Inflammatory macrophage treated with lipopolysaccharide for 1 hour (primary cell): ENCODE measurements at places on chromosomes 1 and 21.
A peak's percentile ranks its signal among the peaks of the same experiment; 100 is the strongest.

DNA sequence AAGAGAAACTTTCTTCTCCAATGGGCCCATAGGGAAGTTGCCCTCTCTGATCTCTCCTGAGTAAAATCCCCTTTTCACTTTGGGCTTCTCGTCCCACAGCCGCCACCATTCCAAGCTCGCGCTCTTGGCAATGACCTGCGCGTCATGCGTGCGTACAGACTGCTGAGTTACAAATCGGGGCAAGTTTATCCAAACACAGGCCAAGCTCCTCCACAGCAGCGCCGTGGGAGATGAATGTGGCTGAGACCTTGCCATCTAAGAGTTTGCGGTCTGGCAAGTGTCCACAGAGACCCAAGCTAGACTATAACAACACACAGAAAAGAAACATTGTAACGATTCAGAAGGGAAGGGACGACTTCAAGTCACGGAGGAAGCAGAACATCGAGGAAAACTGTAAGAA is 116.3 kb upstream of the SOD1 start:
- DNase-seq: no peak

DNA sequence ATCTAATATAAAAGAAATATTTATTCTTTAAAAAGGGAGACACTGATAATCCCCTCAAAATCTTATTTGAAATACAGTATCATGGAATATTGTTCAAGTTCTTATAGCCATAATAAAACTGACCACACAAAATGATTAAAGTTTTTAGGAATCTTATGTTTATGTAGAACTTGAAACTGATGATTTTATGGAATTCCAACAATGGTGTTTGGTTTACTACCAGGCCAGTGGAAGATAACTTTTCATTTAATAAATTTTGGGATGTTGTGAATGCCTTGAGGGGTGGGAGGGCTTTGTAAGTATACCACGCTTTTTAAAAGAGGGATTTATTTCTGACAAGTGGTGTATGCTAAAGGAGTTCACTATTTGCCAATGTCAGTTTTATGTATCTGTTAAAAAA is 87.7 kb downstream of the RAB3GAP2 start:
- no peak for DNase-seq

GRCh38 chr1:157894613-157895165 is 53.1 kb upstream of the CD5L start:
- no peak for DNase-seq

DNA sequence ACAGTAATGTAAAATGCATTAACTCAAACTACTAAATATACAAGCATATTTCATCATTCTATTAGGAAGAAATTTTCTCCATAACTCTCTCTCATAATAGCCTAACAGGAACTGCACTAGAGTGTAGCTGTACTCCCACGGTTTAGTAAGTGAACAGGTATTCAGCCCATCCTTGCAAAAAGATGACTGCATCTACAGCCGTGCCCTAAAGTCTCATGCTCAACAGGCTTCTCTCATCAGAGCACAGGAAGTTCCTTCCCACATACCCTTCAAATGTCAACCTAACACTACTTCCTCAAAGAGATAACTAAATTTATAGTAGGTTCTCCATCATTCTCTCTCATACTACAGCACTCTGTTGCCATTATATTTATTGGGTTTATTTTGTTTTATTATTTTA is 251.6 kb downstream of the AKT3 start:
- DNase-seq: peak; percentile 66

DNA sequence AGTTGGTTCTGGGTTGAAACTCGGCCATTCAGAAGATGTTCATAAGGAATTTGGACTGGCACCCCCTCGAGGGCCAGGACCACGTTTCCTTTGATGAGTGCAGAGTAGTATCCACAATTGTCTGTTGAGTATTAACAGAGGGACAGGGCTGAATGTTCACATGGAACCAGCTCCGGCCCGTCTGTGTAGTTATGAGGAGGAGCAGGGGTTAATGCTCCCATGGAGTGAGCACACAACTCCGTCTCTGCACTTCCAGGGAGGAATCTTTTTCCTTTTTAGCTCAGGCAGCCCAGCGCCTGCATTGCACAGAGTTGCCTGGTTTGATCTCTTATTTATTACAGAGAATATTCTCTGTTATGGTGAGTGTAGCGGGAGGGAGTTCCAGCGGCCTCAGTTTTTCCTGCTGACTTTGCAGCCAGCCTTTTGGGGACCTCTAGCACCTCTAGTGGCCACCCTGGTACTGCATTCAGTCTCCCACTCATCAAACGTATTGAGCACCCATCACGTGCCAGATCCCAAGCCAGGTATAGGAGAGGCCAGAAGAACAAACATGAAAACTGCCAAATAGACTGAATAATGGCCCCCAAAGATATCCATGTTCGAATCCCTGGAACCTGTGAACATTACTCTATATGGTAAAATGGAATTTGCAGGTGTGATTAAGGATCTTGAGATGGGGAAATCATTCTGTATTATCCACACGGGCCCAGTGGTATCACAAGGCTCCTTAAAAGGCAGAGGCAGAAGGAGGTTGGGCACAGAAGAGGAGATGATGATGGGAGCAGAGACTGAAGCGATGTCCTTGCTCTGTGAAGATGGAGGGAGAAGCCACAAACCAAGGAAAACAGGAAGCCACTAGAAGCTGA is 167.7 kb upstream of the CSF3R start:
- DNase-seq: peak; percentile 22

DNA sequence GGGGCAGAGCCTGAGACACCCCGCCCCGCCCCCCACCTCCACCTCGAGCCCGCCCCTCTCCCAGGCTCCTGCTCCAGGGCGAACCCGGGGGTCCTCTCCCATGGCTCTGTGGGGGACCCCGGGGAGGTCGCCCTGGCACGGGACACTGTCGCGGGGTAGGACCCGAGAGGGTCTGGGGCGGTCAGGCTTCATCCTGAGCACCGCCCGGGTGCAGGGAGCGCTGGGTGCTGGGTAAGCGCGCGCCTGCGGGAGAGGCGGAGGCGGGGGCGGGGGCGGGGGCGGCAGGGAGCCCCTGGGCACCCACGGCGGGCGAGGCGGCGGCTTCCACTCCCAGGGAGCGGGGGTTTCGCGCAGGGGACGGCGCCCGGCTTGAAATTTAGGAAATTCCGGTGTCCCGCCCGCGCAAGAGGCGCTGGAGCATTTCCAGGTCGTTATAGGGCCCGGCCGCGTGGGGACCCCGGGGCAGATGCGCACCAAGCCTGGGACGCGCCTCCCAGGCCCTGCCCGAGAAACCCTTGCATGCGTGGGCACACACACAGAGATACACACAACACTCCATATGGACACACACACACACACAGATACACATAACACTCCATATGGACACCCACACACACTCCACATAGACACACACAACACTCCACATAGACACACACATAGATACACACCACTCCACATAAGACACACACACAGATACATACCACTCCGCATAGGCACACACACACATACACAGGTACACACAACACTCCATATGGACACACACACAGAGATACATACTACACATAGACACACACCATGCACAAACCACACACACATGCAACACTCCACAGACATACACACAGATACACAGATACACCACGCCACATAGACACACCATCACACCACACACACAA is 48.7 kb upstream of the SLC19A1 start:
- DNase-seq: peak; percentile 85

DNA sequence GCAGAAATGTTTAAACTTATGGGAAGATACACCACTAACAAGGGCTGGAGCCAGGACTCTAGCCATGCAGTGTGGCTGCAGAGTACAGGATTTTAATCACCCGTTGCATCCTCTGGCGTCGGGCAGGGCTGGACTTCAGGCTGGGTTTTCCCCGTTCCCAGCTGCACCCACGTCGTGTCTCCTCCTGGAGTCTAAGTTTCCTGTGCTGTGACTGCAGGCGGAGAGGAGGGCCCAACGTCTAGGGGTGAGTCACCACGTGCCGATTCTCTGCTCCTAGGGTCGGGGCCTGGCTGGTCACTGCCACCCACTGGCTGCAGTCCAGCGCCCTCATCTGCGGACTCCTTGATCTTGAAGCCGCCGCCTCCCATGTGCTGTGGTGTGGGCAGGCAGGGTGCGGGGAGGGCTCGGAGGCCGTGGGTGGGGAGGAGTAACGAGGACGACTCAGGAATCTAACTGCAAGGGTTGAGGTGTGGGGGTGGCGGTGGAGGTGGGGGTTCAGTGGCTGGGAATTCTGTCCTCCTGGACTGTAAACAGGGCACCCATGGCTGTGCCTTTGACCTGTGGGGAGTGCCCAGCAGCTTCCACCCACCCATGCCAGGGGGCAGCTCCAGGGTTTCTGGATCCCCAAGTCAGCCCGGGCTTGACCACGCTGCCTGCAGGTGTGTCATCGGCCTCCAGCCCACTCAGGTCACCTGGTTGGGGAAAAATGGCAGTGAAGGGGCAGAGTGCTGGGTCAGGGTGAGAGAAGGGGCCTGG is 77.8 kb downstream of the ALPL start:
- peak; percentile 94 for DNase-seq

GRCh38 chr1:36516372-36517010 is 33.8 kb upstream of the CSF3R start:
- DNase-seq: peak; percentile 67

DNA sequence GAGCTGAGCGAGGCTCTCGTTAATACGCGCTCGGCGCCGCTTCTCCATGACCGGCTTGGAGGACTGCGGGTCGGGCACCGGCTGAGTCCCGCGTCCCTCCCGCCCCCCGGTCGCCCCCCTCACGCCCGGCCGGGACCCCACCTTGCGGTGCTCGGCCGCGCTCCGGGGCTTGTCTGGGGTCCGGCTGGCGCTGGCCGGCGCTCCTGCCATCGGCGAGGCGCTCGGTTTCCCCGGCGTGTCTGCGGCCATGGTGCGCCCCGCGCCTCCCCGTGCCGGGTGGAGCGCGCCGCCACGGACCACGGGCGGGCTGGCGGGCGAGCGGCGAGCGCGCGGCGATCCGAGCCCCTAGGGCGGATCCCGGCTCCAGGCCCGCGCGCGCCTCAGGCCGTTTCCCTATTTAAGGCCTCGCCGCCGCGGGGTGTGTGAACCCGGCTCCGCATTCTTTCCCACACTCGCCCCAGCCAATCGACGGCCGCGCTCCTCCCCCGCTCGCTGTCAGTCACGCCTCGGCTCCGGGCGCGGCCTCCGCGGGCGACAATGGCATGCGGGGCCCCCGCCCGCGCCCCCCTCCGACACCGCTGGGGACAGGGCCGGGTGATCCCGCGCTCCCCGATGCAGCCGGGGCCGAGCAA is at the start of gene HES4:
TSS of gene HES4 (minus strand) at position 373 of the 632 bp plus-strand sequence. CDS start at position 249, 124 bp downstream.
- DNase-seq: peak; percentile 89

- DNase-seq: no peak
These were observed 100.1 kb upstream of the AKT3 start for GRCh38 chr1:243950166-243950565.

DNA sequence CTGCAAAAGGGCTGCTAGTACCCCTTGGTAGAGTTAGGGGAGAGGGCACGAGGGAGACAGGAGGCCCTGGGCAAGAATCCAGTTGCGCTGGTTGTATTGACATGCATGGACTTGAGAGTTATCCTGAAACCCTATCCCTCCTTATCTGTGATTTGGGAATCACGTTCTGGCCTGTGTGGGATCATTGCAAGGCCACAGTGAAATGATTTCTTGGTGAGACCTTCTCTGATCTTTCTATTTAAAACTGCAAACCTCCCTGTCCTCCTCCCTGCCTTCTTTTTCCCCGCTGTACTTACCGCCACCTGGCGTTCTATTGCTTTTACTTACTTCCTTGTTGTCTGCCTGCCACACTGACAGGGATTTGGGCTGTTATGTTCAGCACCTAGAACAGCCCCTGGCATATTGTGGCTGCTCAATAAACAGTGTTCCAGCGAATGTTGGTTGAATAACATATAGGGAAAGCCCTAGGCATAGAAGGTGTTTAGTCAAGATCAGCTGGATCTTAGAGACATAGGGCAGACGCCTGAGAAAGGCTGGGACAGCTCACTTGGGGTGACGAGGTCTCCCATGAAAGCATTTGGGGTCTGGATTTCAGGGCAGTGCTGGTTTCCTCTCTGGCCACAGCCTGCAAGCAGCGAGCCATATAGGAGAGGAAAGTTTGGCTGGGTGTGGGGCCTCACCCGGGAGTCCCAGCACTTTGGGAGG is 25.6 kb downstream of the ALPL start:
- peak; percentile 28 for DNase-seq

GRCh38 chr1:65082346-65083040 is 65.5 kb upstream of the AK4 start:
- DNase-seq: no peak
